ENCODE measurements at places on chromosomes 1 and 21. TPM values are rescaled to one million over a fixed set of nuclear protein-coding genes. Genes with fewer than 3 reads are reported as not detected.
A peak's percentile ranks its signal among the peaks of the same experiment; 100 is the strongest.

DNA sequence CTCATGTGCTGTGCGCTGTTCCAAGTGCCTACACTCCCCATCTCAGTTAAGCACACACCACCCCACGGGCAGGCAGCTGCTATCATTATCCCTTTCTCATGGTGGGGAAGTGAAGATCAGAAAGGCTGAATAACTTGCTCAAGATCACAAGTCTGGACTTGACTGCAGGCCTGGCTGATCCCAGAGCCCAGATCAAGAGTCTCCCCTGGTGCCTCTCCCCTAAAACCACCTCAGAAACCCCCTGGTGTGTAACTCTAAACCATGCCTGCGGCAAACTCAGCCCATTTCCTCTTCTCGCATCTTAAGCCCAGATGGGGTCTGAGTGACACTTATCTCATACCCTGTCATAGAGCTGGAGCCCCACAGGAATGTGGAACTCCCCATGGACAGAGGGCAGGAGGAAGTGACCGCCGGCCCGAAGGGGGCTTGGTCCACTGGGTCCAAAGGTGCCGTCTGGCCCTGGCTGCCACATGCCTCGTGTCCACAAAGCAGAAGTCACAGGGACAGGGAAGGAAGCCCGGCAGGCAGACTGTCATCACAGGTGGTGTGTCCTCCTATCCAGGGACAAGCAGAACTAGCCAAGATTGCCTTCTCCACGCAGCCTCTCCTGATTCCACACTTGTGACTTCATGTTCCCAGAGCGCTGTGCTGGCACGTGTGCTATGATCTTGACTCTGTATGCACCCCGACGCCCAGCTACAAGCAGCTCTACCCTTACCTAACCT is 92.1 kb downstream of the SYF2 start:
- DNase-seq = peak; percentile 14

- no peak for DNase-seq
Observed at GRCh38 chr1:36133484-36133883, 8.5 kb upstream of the COL8A2 start.

The SPRR3 gene
- total RNA-seq = 0.28 TPM

- no peak for DNase-seq
Observed at GRCh38 chr1:199742547-199742946, 285.0 kb upstream of the NR5A2 start.

DNA sequence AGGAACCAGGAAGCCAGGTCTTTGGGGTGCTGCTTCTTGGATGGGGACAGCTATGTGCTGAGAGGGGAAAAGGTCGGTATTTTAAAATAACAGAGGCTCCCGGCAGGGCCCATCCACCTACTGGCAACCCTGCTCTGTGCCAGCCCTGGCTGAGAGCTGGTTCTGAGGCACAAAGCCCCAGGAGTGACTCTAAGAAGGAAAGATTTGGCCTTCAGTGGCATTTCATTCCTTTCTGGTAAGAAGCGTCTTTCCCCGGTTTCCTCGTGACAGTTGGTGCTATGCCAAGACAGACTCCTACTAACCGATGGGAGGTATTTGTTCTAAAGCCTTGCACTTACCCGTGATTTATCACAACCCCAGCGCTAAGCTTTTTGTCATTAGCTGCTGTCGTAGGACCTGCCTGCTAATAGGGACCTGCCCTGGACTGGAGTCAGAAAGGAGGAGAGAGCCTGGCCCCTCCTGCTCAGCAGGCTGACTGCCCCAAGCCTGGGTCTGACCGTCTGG is 123.1 kb upstream of the ADAR start:
- DNase-seq = no peak

DNA sequence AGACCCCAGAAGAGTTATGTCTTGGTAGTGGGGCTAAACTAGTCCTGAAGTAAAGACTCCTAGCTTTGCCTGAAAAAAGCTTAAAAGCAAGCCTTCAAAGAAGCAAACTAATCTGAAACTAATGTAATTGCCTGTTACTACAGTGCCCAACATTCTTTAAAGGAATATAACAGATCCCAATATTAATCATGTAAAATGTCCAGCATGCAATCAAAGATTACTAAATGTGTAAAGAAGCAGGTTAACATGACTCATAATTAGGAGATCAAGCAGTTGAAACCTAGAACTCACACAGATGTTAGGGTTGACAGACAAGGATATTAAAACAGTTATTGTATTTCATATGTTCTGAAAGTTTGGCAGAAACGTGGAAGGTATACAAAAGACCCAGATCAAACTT is 17.8 kb downstream of the DYRK1A start:
- no peak for DNase-seq

The CFH gene
- total RNA-seq = 12.6 TPM

GRCh38 chr1:205275133-205275532 is 46.4 kb downstream of the NUAK2 start:
- no peak for DNase-seq

The GJA8 gene
- total RNA-seq = not detected

GRCh38 chr21:38751379-38752050 is 54.2 kb upstream of the ETS2 start:
- DNase-seq = no peak

- DNase-seq = no peak
Observed at GRCh38 chr1:13681921-13682320, 18.1 kb upstream of the PRDM2 start.

- DNase-seq = peak; percentile 19
Observed at GRCh38 chr1:150009604-150010392, 728 bp downstream of the OTUD7B start.

The ADGRL2 gene
- total RNA-seq = 12.1 TPM

DNA sequence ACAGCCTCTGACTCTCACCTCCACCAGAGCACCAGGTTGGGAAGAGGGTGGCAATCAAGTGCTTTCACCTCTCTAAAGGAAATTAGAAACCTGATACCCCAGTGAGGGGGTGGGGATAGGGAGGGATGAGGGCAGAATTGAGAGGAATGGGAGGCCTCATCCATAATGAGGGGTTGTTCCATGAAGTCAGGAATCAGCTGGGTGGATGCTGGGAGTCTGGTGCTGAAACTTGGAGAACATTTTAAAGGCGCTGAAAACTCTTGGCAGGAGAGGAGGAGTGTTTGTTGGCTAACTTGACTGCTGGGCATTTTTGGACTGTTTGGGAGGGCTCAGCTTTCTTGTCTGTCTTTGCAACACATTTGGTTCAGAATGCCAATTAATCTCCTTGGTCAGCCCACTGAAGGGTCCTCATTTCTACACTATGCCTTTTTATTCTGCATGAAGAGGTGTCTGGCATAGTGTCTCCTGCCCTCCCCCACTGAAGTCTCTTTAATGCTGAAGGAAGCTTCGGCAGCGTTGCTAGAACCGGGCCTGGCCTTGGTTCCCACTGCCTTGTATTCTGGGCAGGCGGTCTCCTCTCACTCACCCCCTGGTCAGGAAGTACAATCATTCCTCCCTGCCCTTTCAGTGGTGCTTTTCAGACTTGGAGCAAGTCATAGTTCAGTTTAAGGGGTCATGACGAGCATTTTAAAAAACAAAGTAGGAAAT is 2.2 kb downstream of the PHGDH start:
- DNase-seq = no peak

GRCh38 chr1:89545264-89546038 is 20.8 kb downstream of the LRRC8B start:
- DNase-seq = no peak

- DNase-seq = no peak
Observed at GRCh38 chr1:17429183-17429582, 10.3 kb downstream of the RCC2 start.

The RGS18 gene
- 8.8 TPM for total RNA-seq

The TCHH gene
- 0.05 TPM for total RNA-seq

The SLC35F3 gene
- total RNA-seq = 3.2 TPM

GRCh38 chr21:45979651-45980050 is 1.9 kb upstream of the COL6A1 start:
- DNase-seq = no peak

DNA sequence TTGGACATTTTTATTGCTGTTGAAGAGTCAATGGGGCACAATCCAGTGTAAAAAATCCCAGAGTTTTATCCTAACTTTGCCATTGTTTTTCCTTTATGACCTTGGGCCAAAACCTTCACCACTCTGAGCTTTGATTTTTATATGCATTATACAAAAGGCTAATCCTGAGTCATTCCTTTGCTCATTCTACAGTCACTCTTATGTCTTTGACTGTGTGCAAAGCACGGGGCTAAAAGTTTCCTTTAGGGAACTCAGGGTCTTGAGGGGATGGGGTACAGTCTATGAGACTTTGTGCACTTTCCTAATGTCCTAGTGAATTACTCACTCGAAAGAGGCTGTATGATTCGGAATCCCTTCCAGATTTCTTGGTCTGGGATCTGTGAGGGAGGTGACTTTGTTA is 543.2 kb upstream of the CAMK1G start:
- DNase-seq = no peak

The OR2L5 gene
- total RNA-seq = 0.05 TPM

GRCh38 chr1:78297836-78298235 is 192.9 kb upstream of the PTGFR start:
- DNase-seq = no peak

- DNase-seq = no peak
Observed at GRCh38 chr21:33089395-33090119, 19.6 kb downstream of the OLIG1 start.

- DNase-seq = no peak
Observed at GRCh38 chr1:202072211-202072765, 50.4 kb upstream of the GPR37L1 start.

- peak; percentile 69 for DNase-seq
Observed at GRCh38 chr1:206921772-206922265, at the start of gene FCMR. Gene FCMR (minus strand): TSS chr1:206921941. CDS start chr1:206921854, 87 bp downstream.

The DIRAS3 gene
- 1.2 TPM for total RNA-seq

DNA sequence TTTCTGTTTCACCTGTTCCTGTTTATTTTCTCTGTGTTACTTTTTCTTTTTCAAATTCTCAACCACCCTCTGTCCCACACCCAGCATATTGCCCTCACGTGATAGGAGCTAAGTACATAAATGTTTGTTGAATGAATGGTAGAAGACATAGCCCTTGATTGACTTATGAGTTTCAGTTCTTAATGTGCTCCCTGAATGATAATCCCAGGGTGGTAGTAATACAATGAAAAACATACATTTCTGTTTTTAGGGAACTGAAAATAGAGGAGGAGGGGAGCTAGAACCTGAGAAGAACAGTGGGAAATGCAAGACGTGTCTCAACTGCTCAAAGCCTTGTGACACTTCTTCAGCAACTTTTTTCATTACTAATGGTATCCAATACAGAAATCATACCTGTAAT is 147.1 kb downstream of the SPATA46 start:
- no peak for DNase-seq

The TCHHL1 gene
- 0.05 TPM for total RNA-seq

The CFHR4 gene
- total RNA-seq = 0.19 TPM

DNA sequence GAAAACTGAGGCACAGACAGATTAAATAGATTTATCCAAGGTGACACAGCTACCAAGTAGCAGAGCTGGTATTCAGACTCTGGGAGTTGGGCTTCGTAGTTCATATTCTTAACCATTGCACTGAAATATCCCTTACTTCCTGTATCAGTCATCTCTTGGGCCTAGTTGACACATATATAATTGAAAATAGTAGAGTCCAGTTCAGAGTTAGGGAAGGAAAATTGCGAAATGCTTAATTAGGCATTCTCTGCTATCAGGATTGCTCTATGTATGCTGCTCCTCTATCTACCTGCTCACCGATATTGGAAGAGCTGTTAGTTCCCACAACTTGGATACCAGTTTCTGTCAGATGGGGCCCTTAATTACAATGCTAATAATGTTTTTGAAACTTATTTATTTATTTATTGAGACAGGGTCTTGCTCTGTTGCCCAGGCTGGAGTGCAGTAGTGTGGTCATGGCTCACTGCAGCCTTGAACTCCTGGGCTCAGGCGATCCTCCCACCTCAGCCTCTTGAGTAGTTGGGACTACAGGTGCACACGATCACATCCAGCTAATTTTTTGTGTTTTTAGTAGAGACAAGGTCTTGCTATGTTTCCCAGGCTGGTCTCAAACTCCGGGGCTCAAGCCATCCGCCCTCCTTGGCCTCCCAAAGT is 8.2 kb downstream of the RCOR3 start:
- DNase-seq = no peak

DNA sequence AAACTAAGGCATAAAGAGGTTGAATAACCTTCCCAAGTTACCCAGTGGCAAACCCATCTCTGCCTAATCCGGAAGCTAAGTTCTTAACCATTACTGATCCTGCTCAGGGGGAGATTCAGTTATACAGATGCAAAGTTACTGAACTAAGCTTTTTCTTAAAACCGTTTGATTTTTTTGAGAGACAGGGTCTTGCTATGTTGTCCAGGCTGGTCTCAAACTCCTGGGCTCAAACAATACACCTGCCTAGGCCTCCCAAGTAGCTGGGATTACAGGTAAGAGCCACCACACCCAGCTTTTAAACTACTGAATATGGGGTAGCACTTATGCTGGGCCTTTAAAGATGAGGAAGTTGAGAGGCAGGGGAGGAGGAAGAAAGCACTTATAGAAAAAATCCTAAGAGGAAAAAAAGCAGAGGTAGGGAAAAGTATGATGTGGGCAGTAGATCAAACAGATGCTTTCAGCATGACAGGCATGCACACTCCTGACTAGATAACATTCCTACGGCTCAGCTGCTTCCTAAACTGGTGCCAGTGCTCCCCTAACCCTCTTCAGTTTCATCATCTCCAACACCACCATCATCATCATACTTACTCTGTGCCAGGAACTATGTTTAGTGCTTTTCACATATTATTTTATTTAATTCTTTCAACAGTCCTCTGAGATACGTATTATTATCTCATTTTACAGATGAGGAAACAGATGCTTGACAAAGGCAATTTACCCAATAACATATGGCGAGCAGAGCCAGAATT is 5.8 kb downstream of the PAFAH2 start:
- DNase-seq = no peak

GRCh38 chr1:168897249-168897648 is 168.2 kb upstream of the DPT start:
- no peak for DNase-seq

GRCh38 chr1:68201546-68202238 is 30.6 kb downstream of the WLS start:
- no peak for DNase-seq

DNA sequence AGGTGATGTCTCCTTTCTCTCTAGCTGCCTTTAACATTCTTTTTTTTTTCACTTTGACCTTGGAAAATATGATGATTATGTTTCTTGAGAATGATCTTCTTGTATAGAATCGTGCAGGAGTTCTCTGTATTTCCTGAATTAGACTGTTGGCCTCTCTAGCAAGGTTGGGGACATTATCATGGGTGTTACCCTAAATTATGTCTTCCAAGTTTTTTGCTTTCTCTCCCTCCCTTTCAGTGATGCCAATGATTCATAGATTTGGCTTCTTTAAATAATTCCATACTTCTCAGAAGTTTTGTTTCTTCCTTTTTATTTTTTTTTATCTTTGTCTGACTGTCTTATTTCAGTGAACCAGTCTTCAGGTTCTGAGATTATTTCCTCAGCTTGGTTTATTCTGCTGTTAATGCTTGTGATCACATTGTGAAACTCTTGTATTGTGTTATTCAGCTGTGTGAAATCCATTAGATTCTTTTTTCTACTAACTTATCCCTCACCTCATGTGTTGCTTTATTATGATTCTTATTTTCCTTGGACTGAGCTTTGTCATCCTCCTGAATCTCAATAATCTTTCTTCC is 268.4 kb upstream of the NRIP1 start:
- DNase-seq = no peak

The NR1I3 gene
- total RNA-seq = not detected

The ARV1 gene
- 21.7 TPM for total RNA-seq

The CFHR2 gene
- total RNA-seq = 0.09 TPM

The SPATA17 gene
- total RNA-seq = 0.57 TPM

GRCh38 chr1:153025797-153026196 is 5.2 kb upstream of the SPRR1B start:
- no peak for DNase-seq

All from thymus (tissue), 14 donors.